ENCODE measurements at places on chromosomes 7 and 10.

DNA sequence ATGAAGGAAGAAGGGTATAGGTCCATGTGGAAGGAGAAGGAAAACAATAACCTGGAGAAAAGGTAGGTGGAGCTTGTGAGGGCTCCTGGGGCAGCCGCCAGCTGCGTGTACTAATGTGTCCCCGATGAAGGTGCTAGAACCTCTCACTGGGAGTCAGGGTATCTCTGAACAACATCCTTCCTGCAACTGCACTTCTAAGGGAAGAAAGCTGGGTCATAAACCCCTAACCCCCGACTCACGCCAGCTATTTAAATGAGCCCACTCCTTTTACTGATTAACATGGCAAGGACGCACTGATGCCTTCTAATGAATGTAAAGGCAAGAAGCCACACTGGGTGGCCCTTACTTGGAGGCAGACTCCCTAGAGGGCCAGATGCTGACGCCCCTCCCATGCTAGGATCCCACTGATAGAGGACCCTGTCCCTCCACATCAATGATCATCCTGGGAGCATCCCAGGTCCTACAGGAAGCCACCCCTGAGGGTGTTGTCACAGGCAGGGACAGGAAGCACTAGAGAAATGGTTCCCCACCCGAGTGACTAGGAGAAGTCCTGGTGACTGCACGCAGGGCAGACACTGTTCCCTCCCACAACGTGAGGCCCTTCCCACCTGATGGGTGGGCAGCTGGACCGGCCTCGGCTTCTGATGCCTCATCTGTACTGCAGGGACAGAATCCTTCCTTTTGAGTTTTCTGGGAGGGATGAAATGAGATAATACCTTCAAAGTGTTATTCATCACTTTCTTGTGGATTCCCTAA, 20.4 kb downstream of the JCAD start:
- no peak for DNase-seq

DNA sequence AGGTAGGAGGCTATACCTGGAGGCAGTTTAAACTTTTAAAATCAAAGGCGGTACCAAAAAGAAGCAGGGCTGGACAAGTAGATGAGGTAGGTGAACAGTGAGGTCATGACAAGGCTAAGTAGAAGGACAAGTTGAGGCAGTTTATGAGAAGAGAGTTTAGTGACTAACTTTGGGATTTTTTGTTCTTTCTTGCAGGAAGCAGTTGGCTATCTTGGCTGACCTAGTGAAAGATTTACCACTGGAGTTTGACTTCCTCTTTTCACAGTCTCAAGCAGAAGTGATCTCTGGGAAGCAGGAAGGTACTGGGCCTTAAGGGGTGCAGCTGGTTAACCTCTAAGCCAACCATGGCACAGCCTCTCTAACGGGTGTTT, 26.3 kb downstream of the ENTPD7 start:
- DNase-seq, result no peak

- DNase-seq, result no peak
Measured at GRCh38 chr10:100653957-100654781, 91.2 kb upstream of the PAX2 start.

GRCh38 chr7:13801669-13802068, 187.8 kb downstream of the ETV1 start:
- no peak for DNase-seq

DNA sequence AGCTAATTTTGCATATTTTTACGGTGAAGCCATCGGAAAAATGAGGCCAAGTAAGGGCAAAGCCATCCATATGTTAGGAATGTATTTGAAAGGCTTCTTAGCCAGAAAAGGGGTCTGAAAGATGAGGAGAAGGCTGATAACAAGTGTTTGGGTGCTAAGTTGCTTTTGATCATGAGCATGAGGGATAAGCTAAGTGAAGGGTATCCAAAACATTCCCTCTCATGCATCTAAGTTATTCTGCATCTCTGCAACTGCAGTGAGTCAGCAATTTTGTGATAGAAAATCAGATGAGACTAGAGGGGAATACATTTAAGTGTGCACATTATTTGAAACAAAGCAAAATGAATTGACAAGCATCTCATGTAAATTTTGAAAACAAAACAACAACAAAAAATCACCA, 282.8 kb downstream of the GPR158 start:
- no peak for DNase-seq

DNA sequence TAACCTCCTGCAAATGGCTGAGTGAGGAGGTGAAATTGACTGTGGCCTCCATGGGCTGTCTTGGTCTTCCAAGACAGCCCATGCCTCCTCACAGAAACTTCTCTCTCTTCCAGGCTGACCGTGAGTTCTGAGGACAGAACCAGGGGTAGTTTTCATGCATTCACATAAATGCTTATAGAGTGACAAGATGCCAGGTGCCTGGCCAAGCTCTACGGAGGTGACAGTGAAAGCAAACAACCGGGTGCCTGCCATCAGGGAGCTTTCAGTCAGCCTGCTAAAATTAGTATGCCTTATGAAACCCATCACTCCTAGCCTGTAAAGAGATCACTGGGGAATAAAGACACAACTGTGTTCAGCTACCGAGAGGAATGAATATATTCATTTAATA, 919 bp upstream of the RHOBTB1 start:
- no peak for DNase-seq

DNA sequence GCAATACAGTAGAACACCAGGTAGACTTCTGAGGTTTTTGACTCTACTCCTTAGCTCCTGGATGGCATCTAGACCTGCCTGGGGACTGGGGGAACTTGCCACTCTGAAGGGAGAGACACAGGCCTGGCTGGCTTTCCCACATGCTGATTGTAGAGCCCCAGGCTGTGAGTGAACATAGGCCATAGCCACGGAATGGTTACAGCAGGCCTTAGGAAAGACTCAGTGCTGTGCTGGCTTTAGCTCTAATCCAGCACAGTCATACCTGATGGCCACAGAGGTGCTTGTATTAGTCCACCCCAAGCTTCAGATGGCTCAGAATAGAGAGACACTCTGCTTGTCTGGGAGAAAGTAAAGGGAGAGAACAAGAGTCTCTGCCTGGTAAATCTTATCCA, 35.0 kb upstream of the ARHGAP12 start:
- no peak for DNase-seq

- no peak for DNase-seq
Measured at GRCh38 chr7:101900103-101900502, 82.7 kb downstream of the CUX1 start.

GRCh38 chr10:71625445-71626175, 94.0 kb downstream of the C10orf105 start:
- DNase-seq, result no peak

DNA sequence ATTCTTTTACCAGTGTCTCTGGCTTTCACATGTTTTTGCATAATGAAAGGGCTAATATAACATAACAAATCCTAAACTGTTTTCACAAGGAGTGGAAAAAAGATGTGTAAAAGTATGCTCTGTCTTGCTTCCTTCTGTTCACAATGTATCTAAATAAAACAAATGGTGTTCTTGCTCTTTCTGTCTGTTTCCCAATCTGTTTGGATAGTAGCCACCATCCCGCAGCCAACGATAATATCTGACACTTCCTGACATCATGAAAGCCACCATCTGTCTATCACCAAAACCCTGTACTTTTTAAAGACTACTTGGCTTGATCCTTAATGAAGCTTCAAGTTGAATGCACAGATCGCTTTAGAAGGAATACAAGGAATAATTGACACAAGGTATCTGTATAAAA, 246.2 kb downstream of the ETV1 start:
- DNase-seq, result no peak

GRCh38 chr7:41476460-41476803, 226.5 kb downstream of the INHBA start:
- DNase-seq, result no peak

DNA sequence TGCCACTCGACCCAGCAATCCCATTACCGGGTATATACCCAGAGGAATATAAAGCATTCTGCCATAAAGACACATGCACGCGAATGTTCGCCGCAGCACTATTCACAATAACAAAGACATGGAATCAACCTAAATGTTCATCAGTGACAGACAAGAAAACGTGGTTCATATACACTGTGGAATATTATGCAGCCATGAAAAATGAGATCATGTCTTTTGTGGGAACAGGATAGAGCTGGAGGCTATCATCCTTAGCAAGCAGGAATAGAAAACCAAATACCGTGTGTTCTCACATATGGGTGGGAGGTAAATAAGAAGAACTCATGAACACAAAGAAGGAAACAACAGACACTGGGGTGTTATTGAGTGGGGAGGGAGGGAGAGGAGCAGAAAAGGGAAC, 84.7 kb downstream of the SLC16A9 start:
- no peak for DNase-seq

GRCh38 chr7:73308074-73308664, 457 bp downstream of the NSUN5 start:
- no peak for DNase-seq

- no peak for DNase-seq
Measured at GRCh38 chr10:107728807-107729206, 564.3 kb upstream of the SORCS1 start.

DNA sequence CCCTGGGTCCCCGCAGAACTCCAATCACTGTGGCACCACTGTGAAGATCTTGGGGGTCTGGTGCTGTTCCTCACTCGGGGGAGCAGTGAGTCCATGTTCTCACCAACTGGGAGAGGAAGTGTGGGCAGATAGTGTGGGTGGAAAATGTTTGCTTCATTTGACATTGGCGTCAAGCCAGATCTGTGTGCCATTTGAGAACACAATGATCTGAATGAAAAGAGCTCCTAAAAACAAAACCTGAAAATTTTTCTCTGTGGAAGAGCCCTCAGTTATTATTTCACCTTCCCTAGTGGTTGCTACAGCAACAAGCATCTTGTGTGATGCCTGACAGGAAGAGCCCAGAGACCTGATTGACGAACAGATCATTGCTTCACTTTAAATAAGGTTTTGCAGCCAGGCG, 125.6 kb downstream of the VIPR2 start:
- DNase-seq, result no peak

- no peak for DNase-seq
Measured at GRCh38 chr7:128731184-128731583, 8.0 kb upstream of the CALU start.

DNA sequence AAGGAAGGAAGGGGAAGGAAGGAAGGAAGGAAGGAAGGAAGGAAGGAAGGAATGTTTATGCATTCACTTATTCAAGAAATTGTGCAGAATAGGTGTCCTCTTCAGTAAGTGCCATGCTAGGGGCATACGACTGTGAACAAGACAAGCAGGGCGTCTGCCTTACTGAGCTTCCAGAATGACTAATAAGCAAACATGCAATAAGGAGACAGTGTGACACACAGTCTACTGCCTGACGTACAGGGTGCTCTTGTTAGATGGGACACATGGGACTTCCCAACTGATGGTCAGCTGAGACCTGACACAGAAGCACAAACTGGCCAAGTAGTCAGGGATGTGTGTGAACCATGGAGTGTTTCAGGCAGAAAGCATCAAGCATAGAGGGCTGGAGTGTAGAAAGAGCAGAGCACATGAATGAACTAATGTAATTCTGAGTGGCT, 18.2 kb downstream of the DNAJC12 start:
- no peak for DNase-seq

DNA sequence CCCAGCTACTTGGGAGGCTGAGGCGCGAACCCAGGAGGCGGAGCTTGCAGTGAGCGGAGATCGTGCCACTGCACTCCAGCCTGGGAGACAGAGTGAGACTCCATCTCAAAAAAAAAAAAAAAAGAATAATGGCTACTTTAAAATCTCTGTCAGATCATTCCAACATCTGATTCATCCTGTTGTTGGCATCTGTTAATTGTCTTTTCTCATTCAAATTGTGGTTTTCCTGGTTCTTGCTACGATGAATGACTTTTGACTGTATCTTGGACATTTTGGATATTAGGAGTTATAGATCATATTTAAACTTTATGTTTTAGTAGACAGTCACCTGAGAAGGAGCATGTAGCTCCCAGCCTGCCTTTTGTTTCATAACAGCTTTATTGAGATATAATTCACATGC, 8.5 kb downstream of the TPST1 start:
- no peak for DNase-seq

DNA sequence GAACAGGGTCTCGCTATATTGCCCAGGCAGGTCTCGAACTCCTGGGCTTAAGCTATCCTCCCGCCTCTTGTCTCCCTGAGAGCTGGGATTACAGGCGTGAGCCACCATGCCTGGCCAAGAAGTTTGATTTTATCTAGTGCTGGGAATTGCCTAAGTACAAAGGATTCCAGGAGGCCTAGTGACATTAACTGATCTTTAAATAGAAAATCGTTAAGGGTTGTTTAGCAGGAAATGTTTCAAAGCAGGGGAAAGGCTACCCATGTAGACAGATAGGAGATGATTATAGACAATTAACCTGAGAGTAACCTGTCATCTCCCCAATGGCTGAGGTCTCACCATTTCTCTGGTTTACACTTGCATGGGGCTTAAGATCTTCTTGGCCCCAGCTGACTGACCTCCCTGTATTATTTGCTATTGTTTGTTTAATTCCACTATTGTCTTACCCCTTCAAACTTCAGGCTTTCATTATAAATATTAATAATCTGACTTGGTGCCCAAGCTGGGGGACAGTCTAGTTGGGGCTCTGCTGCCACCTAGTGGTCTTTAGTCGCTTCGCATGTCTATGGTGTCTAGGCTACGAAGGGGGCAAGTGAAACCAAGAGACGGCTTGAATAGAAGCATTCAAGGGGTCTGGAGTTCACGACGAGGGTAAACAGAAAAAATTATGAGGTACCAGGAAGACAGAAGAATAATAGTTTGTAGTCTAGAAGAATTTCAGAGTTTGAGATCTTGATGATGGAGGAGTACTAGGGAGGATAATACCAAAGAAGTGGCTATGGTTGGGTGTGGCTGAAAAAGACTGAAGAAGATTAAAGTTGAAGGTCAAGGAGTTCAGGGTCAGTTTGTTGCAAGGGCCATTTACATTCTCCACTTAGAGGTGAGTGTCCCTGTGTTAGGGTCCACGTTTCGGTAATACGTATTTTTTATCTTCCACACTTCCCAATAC, 40.4 kb upstream of the BPGM start:
- peak; percentile 10 for DNase-seq

DNA sequence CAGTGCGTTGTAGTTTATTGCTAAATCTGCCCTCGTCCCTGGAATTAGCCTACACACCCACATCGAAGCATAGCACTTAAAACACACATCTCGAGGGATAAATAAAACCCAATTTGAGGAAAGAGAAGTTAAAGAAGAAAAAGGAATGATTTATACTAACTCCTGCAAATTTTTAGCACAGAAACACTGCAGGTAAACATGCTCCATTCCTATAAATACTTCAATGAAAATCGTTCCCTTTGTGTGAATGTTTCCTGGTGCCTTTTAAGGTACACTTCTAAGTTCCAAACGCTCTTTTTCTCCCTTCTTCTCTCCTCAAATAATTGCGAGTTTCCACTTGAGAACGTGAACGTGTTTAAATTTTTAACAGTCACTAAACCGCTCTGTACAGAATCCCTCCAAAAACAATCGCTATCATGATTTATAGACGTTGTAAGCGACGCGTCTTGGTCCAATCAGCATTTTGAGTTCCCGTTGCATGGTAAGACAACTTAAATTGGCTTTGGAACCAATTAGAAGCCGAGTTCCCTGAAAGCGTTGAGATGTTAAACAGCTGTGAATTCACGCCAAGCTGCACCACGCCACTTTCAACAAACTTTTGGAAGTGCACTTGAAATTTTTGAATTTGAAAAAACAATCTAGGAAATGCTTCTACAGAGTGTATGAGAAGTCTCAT, 12.5 kb upstream of the EBLN1 start:
- DNase-seq, result no peak
